ENCODE measurements at places on chromosomes 12 and 14.

- DNase-seq, result no peak
These were observed 27.9 kb downstream of the ACTN1 start for GRCh38 chr14:68951035-68951797.

DNA sequence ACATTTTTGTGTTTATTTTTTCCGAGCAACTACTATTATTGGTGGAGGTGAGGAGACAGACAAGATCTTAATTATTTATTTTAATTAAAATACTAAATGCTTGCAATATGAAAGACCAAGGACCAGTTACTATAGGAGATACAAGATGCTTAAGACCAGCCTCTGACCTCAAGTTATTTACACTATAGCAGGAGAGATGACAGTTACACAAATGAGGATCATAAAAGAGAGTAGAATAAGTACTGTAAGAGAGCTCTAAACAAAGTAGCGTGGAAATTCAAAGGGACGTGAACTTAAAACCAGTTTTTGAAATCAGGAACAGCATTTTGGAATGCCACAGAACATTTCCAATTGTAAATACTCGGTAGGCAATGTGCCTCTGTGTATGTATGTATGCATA is 128.0 kb upstream of the ATF1 start:
- no peak for DNase-seq

GRCh38 chr14:39491134-39491571 is 58.9 kb upstream of the FBXO33 start:
- DNase-seq, result no peak

DNA sequence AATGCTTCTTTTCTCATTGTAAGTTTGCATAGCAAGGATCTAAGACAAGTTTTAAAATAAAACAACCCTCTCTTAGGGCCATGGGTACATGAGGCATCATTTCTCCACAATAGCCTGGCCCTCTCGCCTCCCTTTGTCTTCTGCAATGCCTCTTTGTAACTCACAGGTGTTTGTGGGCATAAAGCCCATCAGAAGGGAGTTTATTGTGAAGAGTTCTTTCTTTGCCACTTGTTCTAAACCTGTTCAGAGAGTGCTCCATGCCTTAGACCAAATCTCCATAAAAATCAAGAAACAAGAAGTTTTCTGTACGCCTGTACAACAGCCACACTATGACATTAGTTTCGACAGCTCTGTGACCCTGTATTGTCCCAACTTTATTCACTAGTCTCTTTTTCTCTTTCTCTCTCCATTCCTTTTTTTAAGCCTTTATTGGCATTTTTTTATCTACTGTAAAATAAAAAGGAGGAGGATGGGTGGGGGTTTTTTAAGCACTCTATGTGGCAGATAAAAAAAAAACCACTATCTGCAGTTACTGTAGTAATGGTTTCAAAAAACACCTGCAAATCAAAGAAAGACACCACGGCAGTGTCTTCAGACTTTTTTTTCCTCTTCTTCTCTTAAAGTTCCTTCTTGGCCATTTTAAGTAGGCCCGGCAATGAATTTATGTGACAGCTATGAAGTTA is 1.6 kb downstream of the C12orf42 start:
- DNase-seq, result no peak

GRCh38 chr14:34931206-34931605 is 51.6 kb upstream of the SRP54 start:
- no peak for DNase-seq
